ENCODE measurements at places on chromosomes 1 and 21.

GRCh38 chr1:16118706-16119105, 37.2 kb downstream of the EPHA2 start:
- no peak for DNase-seq

DNA sequence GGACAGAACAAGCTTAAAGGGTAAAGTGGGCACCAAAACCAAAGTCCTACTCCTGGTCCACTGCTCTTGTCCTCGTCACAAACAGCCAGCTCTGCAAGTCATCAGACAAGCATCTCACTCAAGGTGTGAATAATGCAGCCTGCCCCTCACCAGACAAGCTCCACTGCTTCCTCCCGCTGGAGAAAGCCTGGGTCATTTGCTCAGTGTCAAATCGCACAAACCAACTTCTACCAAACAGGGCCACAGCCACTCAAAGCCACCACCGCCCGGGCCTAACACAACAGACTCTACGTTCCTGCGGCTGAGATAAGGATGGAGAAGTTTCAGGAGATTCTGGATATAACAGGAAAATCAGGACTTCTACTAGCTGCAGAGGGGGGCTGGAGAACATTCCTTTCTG, 3.3 kb downstream of the SSBP3 start:
- DNase-seq, result no peak

- DNase-seq, result no peak
Observed at GRCh38 chr1:70542856-70543255, 131.8 kb downstream of the CTH start.

- no peak for DNase-seq
Observed at GRCh38 chr1:1179346-1179982, 5.8 kb downstream of the TTLL10 start.

GRCh38 chr1:178254433-178254832, 160.5 kb downstream of the RASAL2 start:
- DNase-seq, result no peak

GRCh38 chr1:2358072-2358471, 33.3 kb downstream of the MORN1 start:
- DNase-seq, result no peak

- no peak for DNase-seq
Observed at GRCh38 chr1:18578271-18578670, 52.4 kb upstream of the PAX7 start.

DNA sequence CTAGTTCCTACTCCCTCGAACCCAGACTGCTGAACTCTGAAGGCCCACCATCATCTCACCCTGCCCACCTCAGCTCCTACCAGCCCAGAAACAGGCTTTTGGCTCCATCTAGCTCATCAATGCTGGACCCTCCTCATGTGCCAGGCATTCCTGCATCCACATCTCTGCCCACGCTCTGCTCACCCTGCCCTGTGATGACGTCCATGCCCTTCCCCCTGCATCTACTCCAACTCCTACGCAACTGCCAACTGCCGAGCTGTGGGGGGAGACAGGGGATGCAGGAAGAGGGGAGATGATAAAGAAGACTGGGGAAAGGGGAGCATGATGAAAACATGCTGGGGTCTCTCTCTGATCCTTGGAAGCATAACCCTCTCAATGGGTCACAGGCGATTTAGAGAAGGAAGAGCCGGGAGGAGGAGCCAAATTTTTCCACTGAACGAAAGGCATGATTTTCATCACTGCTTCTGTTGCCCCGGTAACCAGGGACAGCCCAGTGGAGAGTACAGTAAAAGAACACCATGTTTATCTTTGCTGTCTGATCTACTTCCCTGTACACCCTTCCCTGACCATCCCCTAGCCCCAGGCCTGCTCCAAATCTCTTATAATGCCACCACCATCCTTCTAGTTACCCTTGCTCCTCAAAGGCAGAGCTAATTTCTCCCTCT, 44.3 kb downstream of the CD34 start:
- no peak for DNase-seq

- DNase-seq, result peak; percentile 67
Observed at GRCh38 chr1:111516005-111516535, 12.6 kb upstream of the ADORA3 start.

GRCh38 chr1:74427681-74428080, 84.7 kb downstream of the LRRC53 start:
- DNase-seq, result no peak

DNA sequence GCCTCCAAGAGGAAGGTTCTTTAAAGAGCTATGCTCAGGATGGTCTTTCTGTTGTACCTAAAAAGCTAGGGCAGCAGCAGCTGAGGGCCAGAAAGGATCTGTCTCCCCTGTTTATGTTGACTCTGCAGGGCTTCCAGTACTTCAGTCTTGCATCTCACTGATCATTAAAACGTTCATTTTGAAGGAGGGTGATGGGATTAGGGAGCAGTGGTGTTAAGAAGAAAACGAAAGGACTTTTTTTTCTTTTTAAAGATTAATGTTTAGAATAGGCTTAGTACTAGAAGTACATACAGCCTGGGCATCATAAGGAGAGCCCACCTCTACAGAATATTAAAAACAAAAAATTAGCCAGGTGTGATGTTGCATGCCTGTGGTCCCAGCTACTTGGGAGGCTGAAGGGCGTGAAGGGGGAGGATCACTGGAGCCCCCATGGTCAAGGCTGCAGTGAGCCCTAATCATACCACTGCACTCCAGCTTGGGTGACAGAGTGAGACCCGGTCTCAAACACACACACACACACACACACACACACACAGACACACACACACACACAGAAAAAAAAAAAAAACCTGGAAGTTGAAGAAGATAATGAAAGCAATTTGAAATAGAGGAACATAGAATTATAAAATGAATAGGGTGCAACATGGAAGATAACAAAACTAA, 2.9 kb downstream of the CR1L start:
- DNase-seq, result no peak

- DNase-seq, result no peak
Observed at GRCh38 chr1:20343149-20343937, 52.7 kb downstream of the VWA5B1 start.

GRCh38 chr1:246608616-246609376, 42.5 kb downstream of the CNST start:
- peak; percentile 44 for DNase-seq

GRCh38 chr1:224739997-224740684, 124.0 kb downstream of the CNIH3 start:
- no peak for DNase-seq

DNA sequence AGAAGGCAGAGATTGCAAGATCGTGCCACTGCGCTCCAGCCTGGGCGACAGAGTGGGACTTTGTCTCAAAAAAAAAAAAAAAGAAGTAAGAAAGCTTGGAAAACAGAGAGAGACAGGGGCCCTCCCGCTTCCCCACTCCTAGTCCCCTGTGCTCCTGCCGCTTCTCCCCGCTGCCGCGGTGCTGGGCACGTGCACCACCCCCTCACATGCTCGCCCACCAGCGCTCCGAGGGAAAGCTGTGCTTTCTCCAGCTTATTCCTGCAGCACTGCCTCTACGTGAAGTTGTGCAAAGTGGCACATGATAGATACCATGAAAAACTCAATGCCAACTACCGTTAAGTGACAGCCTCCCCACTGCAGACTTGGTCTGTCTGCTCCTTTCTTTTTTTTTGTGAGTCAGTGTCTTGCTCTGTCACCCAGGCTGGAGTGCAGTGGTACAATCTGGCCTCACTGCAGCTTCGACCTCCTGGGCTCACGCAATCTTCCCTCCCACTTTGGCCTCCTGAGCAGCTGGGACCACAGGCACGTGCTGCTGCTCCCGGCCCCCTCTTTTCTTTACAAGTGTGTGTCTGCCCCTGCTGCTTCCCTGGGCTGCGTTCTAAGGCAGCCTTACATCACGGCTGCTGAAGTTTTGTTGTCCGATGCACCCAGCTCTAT, 15.4 kb downstream of the SLX9 start:
- no peak for DNase-seq

DNA sequence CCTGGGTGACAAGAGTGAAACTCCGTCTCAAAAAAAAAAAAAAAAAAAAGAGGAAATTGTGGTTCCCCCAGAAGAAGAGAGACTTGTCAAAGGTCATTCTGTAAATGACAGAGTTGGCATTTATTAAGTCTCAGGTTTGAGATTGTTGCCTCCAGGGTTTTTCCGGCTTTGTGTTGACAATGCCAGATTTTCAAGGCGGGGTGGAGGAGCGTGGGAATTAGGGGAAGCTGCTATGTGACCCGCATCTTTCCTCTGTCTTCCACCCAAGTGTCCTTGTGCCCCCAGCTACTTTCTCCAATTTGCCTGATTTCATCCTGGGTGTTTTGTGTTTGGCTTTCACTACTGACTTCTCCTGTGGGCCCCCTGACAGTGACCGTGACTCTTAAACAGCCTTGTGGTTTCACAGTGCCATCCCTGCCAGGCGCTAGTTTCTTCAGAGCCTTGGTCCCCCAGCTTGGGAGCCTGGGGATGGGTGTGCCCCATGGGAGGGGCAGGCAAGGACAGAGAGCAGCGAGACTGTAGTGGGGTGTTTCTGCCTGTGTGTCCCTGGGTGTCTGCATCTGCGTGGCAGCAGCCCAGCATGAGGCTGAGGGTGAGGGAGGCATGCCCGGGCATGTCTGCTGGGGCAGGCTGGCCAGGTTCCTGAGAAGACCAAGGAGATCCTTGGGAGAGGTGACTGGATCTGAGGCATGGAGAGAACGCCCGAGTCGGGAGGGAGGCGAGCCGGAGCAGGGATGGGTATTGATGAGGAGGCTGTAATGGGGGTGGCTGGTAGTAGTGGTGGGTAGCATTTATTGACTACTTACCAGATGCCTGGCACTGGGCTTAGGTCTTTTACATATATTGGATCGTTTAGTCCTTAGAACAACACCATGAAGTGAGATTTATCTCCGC, 46.3 kb downstream of the IER5 start:
- DNase-seq, result no peak

DNA sequence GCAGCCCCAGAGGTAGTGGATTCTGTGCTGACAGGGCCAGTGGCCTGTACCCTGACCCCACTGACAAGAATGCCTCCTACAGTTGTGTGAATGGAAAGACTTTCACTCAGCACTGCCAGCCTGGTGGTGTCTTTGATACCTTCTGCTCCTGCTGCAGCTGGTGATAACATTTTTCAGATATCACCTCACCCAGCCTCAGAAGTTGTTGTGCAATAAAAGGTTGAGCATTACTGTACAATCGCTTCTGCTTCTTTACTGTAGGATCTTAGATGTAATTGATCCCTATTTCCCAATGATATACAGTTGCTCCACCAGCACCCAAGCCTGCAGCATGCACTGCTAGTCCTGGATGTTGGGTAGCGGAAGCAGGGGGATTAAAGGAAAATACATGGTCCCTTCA, 4.8 kb upstream of the CHIA start:
- DNase-seq, result no peak

- no peak for DNase-seq
Observed at GRCh38 chr21:35606578-35606977, 453.7 kb downstream of the SETD4 start.

DNA sequence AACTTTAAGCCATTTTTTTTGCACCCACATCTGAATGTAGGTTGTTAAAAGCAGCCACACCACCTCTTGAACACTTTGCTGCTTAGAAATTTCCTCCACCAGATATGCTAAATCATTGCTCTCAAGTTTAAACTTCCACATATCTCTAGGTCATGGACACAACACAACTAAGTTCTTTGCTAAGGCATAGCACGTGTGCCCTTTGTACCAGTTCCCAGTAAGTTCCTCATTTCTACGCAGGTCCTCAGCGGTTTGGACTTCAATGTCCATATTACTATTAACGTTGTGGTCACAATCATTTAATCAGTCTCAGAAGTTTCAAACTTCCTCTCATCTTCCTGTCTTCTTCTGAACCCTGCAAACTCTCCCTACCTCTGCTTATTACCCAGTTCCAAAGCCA, 661.6 kb upstream of the PKN2 start:
- DNase-seq, result peak; percentile 22

GRCh38 chr1:7408771-7409150, 362.3 kb upstream of the VAMP3 start:
- no peak for DNase-seq

GRCh38 chr1:51559501-51559900, 40.4 kb upstream of the EPS15 start:
- DNase-seq, result no peak

GRCh38 chr1:33268457-33268856, 12.2 kb downstream of the ZNF362 start:
- no peak for DNase-seq

DNA sequence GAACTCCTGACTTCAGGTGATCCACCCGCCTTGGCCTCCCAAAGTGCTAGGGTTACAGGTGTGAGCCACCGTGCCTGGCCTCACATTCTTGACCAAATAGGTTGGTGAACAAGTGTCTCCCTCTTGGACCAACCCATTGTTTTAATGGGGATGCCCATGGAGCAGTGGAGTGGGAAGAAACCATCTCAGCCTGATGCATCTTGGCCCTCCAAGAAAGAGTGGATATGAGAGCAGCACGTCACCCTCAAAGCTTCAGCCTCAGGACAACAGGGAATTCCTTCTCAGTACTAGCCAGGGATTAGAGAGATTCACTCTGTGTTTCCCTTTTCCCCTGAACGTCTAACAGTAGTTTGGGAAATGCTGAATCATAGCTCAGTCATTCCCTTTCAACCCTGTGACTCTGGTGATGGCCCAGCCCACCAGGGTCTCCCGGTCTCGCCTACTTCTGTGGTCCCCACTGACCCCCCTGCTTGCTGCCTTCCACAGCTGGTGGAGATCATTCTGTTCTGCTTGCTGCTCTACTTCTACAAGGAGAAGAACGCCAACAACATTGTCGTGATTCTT, 37.4 kb downstream of the NIPAL3 start:
- DNase-seq, result no peak

All from KG1 (cell line).